ENCODE measurements at places on chromosomes 7 and 10.

GRCh38 chr10:79380125-79380945 lies 33.1 kb downstream of the PPIF start:
- DNase-seq: peak; percentile 15

- no peak for DNase-seq
Measured at GRCh38 chr7:142563470-142563869, 185.8 kb upstream of the PRSS1 start.

DNA sequence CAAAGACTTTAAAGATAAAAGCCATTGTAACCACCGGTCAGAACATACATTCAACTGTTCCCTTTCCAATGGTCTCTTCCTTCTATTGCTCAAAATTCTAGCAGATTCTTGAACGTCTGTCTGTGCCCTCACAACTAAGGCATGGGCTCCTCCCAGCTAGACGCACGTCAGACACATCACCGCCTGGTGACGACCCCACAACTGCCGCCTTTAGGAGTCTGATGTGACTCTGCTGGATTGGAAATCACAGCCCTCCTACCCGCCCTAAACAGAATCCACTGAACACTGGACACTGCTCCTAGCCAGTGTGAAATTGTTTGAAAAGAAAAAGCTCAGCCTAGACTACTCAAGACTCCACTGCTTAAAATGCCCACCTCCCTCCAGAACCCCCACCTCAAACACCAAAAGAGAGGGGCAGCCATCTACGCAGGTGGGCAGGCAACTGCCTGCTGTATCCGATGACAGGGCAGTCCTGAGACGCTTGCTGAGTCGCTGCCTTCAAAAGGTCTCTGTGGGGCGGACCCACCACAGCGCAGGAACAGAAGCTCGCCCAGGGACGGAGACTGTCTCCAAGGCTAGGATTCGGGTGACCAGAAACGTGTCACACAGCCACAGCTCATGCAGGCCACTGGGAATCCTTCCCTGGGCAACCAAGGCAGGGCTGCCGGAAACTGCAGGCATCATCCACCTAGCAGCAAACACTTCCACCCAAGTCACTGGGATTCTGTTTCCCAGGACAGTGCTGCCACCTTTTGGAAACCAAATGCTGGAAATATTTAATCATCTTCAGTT lies 34.7 kb downstream of the GSDME start:
- peak; percentile 31 for DNase-seq

- peak; percentile 65 for DNase-seq
Measured at GRCh38 chr10:132001238-132001972, 19.7 kb upstream of the BNIP3 start.

GRCh38 chr10:13390604-13391522 lies 42.8 kb upstream of the SEPHS1 start:
- DNase-seq: no peak

DNA sequence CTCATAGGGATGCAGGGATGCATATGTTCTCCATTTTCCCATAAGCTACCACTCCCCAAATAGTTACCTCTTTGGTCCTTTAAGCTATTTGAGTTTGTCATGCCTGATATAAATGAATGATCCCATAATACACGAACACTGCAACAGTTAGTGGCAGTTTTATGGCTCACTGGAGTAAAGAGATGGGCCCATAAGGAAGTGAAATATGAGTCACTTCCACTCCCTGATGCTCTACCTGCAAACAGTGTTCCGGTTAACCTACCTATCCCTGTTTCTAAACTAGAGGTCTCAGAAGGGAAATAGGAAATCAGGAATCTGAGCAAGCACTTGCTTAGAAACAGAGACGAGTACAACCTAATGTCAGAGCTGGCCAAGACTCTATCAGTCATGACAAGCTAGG lies 71.7 kb downstream of the CALD1 start:
- no peak for DNase-seq

DNA sequence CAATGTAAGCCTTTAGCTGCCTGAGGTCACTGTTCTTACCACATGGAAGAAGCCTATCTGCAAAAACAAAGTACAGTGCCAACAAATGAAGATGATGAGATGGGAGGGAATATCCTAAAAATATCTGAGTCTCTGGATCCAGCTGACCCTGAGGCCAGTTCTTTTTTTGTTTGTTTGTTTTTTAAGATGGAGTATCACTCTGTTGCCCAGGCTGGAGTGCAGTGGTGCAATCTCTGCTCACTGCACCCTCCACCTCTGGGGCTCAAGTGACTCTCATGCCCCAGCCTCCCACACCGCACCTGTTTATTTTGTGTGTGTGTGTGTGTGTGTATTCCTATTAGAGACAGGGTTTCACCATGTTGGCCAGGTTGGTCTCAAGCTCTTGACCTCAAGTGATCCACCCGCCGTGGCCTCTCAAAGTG lies 44.9 kb downstream of the HYCC1 start:
- no peak for DNase-seq

- DNase-seq: no peak
Measured at GRCh38 chr7:107937531-107937930, 46.5 kb downstream of the DLD start.

GRCh38 chr7:2120251-2120660 lies 112.5 kb downstream of the MAD1L1 start:
- DNase-seq: no peak

DNA sequence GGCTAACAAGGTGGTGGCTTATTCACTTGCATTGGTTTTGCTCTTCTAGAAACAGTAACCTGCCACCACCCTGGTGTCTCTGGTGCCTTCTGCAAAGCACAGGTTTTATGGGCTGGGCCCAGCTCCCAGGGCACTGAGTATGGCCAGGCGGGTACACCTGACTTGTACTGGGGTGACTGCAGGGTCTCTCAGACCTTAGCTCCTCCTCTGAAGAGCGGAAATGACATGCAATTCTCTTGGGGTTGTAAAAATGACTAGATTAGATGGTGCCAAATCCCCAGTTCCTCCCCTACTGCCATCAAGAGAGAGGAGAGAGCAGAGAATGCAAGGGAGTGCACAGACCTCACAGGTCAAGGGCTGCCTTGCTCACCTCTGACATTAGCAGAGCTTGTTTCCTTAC lies 14.7 kb downstream of the ESYT2 start:
- DNase-seq: no peak

DNA sequence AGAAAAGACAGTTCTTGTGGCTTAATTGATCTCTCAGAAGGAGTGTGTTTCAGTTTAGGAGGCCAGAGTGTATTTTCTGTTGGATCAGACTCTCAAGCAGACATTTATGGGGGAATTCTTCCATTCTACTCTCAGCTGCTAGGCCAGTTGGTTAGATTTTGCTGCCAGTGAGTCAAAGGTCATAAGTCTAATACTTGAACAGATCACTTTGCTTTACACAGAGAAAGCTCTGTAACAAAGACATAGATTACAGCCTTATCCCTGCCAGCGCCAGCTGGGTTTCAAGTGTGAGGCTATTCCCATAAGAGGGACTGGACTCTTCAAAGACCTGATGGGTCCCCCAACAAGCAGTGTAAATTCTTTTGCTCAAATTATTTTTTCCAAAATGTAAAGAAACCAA lies 145.6 kb upstream of the SEMA3C start:
- DNase-seq: no peak

- no peak for DNase-seq
Measured at GRCh38 chr7:21364801-21365271, 63.0 kb upstream of the SP4 start.
